Urinary bladder (tissue), 4 donors: ENCODE measurements at places on chromosomes 5 and 9. TPM values are rescaled to one million over a fixed set of nuclear protein-coding genes. Genes with fewer than 3 reads are reported as not detected.
A peak's percentile ranks its signal among the peaks of the same experiment; 100 is the strongest.

- no peak for DNase-seq
Observed at GRCh38 chr9:95458666-95459065, 58.1 kb downstream of the PTCH1 start.

DNA sequence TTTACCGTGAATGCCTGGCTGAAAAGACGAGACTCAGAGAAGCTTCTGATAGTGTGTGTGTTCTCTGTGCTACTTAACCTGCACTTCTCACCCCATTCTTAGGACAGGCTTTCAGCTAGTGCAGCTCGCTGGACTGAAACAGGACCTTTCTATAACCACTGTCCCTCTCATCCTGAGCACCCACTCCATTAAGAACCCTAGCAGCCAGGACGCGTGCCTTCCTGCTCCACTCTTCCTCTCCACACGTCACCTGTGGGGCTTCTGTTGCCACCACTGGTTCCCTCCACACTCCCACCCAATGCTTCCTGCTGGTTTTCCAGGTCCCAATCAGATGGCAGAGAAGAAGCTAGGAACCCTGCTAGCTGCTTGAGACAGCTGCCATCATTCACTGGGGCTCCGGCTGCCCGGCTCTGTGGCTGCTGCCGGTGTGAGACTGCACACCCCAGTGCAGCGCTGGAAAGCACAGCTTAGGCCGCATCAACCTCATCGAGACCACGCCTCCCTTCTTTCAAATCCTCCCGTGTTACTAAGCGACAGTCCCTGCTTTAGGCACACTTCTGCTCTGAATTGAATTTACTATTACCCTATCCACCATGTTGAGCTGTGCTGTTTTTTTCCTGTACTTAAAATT is 44.0 kb downstream of the RNF130 start:
- no peak for DNase-seq

DNA sequence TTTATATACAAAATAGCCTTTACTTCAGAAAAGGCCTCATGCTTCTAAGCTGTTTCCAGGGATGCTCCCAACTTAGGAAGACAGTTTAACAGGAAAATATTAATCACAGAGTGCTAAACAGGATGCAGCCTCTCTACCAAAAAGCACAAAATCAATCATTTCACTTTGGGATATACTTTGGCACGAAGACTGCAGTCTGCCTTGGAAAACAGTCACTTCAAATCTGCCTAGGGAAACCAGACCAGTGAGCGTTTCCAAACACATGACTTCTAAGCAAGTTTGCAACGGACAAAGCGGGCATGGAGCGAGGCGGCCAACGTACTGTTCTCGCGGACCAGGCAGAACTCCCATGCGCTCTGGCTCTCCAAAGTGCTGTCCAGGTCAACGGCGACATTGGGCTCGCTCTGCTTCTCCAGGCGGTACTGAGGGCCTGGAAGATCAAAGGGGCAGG is 201.0 kb downstream of the MAPKAP1 start:
- DNase-seq = peak; percentile 25

- no peak for DNase-seq
Observed at GRCh38 chr5:14742498-14742897, 78.0 kb downstream of the OTULIN start.

GRCh38 chr5:153782589-153783361 is 255.9 kb downstream of the FAM114A2 start:
- DNase-seq = no peak

- no peak for DNase-seq
Observed at GRCh38 chr5:150299571-150300327, 3.0 kb downstream of the ARSI start.

- DNase-seq = no peak
Observed at GRCh38 chr5:56172241-56172640, 60.9 kb downstream of the ANKRD55 start.

GRCh38 chr5:10124287-10124686 is 125.4 kb downstream of the ATPSCKMT start:
- no peak for DNase-seq

DNA sequence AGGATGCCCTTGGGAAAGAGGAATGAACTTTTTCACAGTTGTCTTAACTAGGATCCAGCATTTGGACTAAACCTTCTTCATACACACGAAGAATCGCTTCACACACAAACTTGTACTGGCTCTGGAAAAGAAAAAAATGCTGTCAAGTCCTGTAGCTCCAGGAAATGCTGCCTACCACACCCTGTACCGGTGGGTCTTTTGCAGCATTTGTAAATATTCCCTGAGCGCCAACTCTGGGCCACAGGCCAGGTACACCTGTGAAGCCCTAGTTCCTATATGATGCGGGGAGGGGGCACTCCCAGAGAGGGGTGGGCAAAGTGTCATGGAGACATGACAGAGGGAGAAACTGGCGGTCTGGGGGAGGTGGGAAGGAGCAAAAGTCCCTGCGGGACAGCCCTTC is 58.7 kb upstream of the EPB41L4B start:
- DNase-seq = no peak

GRCh38 chr5:41812156-41812555 is 58.1 kb downstream of the OXCT1 start:
- no peak for DNase-seq

GRCh38 chr5:100584069-100584468 is 48.9 kb downstream of the FAM174A start:
- no peak for DNase-seq

DNA sequence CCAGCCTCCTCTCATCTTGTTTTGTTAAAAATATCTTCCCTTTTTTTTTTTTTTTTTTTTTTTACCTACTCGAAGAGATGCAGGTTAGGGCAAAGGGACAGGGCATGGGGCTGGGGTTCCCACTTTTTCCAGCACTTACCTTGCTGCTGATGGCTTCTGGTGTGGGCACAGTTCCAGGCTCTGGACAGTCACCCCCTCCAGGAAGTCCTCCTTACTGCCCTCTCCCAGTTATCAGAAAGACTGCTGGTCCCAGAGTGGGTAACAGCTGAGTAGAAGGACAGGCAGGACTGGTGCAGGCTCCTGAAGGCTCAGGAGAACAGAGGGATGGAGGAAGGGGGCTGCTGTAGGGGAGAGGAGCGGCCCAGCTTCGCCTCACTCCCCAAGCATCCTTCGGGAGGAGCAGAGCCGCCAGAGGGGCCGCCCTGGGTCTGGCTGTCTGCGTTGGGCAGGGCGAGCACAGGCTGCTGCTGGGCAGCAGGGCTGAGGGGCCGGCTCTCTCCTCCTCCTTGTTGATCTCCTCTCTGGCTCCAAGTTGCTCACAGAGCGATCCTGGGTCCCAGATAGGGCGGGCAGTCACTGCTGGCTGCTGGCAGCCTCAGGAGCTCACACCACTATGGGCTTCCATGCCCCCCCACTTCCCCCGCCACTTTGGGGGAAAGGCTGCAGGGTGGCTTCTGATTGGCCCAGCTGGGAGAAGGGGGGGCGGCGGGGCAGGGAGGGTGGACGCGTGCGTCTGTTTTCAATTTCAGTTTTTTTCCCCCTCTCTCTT is at the start of gene PDGFRB:
PDGFRB (minus strand) TSS at position 588 of the 769 bp plus-strand sequence. CDS start 18,798 bp downstream, outside the sequence.
- DNase-seq = peak; percentile 79

DNA sequence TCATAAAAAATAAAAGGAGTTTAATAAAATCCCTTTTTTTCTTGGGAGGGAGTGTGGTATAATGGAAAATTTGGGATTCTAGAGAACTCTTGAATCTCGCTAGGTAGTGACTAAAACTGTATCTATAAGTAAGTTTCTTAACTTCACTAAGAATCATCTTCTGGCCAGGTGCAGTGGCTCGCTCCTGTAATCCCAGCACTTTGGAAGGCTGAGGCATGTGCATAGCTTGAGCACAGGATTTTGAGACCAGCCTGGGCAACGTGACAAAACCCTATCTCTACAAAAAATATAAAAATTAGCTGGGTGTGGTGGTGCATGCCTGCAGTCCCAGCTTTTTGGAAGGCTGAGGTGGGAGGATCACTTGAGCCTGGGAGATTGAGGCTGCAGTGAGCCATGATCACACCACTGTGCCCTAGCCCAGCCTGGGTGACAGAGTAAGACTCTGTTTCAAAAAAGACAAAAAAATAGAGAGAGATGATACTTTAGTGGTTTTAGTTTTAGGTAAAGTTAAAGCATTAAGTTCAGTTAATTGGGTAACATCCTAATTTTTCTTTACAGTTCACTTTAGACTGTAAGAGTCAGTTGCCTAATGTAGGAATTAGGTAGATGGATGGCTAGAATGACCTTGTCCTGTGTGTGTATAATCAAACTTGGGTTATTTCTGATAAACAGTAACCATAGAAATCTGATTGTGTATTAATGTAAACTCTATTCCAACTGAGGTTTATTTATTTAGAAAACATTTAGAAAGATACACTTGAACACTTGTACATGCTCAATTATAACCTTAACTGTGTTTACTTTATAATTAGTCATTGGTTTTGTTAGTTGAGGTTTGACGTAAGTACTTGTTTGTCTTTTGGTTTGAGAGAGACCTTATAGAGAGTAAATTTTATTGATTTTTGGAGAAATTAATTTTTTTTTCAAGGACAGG is 17.8 kb downstream of the UNC13B start:
- DNase-seq = no peak

- DNase-seq = no peak
Observed at GRCh38 chr9:16029046-16029615, 476.3 kb downstream of the CCDC171 start.

DNA sequence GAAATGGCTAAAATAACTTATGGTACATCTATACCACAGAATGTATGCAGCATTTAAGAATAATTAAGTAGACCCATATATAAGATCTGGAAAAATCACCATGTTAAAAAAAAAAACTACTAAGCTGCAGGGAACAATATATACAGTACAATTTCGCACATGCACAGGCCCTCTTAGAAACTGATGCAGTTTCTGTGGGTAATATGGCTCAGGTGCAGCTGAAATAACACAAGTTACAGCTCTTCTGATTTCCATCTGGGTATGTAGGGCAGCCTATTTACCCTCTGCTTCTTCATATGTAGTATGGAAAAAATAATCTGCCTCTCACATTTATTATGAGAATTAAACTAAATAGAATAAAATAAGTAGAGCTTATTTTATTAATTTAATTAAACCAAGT is 82.9 kb downstream of the YIPF5 start:
- DNase-seq = no peak

- DNase-seq = no peak
Observed at GRCh38 chr9:86941197-86941596, 6.1 kb downstream of the GAS1 start.

- no peak for DNase-seq
Observed at GRCh38 chr5:95261437-95262175, 23.3 kb downstream of the MCTP1 start.

GRCh38 chr5:56291079-56291643 is 58.0 kb upstream of the ANKRD55 start:
- no peak for DNase-seq

DNA sequence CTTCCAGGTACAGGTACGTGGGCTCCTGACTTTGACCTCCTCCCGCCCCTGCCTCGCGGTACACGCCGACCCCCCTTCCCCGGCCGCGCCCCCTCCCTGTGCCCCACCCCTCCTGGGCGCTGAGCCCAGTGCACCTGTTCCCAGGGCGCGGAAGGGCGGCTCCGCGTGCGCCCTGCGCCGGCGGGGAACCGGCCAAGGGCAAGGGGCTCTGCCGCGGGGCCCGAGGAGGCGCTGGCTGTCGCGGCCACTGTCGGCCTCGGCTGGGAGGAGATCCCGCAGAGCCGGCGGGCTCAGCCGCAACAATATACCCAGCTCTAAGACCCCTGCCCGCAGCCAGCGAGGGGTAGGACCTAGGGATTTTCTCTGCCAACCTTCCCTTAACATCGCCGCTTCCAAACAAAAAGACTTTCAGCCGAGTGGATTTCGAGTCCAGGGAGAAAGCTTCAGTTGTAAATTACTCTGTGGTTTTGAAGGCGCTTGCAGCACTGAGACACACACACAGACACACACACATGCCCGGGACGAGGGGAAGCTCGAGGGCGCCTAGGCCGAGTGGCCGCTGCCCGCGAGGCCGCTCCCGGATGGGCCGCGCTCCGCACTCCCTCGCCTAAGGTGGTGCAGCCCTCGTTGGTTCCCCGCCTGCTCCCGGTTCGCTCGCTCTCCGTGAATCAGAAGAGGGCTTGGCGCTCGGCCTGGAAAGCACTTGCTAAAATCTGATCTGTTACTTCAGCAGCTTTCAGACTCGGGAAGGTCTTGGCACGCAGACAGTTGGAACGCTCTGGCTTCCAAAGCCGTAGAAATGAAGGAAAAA is 1.2 kb downstream of the FGF18 start:
- DNase-seq = peak; percentile 77

DNA sequence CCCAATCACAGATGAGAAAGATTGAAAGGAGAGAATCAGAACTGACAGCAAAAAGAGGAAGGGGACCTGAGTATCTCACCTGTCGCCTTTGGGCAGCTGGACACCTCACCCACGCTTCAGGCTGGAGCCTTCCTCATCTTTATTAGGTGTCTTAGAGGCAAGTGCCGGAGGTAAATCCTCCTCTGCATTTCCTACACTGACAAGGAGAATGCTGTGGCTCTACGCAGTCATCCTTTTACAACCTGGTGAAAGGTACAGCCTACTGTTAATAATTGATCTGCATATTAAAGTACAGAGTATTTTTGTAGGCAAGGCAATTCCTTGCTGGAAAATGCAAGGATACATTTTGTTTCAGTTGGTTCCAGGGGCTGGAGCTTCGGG is 34.8 kb downstream of the PRLR start:
- no peak for DNase-seq

GRCh38 chr5:44774279-44774880 is 34.4 kb upstream of the MRPS30 start:
- peak; percentile 20 for DNase-seq

DNA sequence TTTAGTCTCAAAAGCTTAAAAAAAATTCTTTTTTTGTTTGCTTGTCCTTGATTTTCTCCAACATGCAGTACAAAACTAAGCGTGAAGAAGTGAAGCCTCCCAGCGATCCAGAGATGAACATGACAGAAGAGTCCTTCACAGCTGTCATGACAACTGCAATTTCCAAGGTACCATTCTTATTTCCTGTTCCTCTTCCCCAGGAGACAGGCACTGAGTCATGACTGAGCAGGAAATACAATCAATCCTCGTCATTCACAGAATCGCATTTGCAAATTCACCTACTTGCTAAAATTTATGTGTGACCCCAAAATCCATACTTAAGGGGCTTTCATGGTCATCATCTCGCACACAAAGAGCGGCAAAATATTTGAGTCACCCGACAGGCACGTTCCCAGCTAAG is 77.3 kb downstream of the SLC1A1 start:
- DNase-seq = no peak

GRCh38 chr9:84827216-84827765 is 157.8 kb downstream of the NTRK2 start:
- no peak for DNase-seq

- DNase-seq = no peak
Observed at GRCh38 chr5:132275367-132276220, 18.1 kb downstream of the PDLIM4 start.

GRCh38 chr9:107870221-107870620 is 380.7 kb upstream of the KLF4 start:
- DNase-seq = no peak

- DNase-seq = no peak
Observed at GRCh38 chr5:137186759-137187461, 312.2 kb downstream of the SPOCK1 start.

Gene GABRP
- 2.0 TPM for total RNA-seq

Gene TOR4A
- total RNA-seq = 2.0 TPM

Gene NPR3
- total RNA-seq = 21.7 TPM

Gene SLC12A2
- 63.9 TPM for total RNA-seq

Gene IRX2
- total RNA-seq = 0.58 TPM

Gene IFNA14
- not detected for total RNA-seq

Gene IL13
- total RNA-seq = not detected
